ENCODE measurements at places on chromosomes 4 and X.

DNA sequence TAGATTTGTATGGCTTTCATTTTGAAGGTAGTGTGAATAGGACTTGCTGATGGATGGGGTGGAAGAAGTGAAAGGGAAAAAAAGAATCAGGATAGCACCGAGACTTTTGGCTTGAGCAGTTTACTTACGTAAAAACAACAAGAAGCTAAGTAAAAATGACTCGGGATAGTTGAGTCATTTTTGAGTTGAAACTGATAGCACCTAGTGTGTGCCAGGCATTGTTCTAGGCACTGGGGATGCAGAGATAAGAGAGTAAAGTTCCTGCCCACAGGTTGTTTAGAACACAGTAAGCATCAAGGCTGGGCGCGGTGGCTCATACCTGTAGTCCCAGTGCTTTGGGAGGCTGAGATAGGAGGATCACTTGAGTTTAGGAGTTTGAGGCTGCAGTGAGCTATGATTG lies 34.7 kb downstream of the ADD1 start:
- peak; percentile 49 for DNase-seq

DNA sequence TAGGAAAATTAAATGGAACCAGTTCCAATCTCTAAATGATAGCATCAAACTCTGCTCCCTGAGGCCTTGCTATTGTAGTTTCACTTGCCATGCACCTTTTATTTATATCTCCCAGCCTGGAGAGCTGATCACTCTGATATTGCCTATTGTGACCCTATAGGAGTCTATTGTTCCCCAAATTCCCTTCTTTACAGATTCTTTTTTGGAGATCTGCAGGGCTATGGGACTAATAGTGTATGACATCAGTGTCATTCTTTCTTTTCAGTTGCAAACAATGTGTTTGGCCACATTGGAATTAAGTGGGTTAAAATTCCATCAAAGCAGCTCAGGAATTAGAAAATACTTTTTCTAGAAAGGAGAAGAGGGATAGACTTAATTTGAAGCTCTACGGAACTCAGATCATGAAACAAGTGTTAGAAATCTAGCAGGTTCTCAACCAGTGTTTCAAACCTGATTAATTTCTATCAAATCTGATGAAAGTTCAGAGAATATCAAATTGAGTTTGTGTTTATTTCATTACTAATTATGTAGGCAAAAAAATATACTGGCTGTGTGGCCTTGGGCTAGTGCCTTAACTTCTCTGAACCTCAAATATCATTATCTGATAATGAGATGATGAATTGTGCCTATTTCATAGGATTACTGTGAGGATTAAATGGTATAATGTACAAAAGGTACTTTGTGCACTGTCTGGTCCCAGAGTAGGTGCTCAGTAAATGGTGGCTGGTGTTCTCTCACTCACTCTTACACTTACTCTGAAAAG lies 71.4 kb downstream of the COL4A6 start:
- no peak for DNase-seq

- no peak for DNase-seq
These were observed 12.4 kb upstream of the DHRSX start for GRCh38 chrX:2513121-2513664.

DNA sequence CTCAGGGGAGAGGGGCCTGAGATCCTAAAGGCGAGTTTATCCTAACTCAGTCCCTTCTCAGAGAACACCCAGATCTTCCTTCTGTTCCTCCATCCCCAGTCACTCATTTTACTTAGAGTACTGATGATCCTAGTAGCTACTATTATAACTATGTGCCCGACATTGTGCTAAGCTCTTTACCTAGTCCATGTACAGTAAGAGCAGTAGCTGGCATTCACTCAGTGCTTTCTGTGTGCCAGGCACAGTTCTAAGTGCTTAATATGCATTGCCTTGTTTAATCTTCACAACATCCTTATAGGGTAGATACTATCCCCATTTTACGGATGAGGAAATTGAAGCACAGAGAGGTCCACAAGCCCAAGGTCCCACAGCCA lies 58.3 kb downstream of the FRMPD3 start:
- DNase-seq: no peak

DNA sequence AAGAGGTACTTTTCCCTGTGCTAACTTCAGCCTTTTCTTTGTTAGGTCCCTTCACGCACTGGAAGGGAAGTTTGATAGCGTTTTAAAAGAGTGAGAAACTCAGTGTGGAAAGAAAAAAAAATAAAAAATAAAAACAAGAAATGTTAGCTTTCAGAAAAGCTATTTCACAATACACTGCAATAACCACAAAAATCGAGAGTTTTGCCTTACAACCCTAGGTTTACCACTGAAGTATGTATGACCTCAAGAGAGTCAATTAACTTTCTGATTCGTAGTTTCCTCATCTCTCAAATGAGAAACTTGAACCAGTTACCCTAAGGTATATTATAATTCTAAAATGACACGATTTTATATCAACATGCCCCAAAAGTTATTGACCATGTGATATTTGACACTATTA lies 93.9 kb upstream of the JADE1 start:
- no peak for DNase-seq

GRCh38 chr4:95470622-95471021 lies 78.2 kb downstream of the UNC5C start:
- DNase-seq: no peak

DNA sequence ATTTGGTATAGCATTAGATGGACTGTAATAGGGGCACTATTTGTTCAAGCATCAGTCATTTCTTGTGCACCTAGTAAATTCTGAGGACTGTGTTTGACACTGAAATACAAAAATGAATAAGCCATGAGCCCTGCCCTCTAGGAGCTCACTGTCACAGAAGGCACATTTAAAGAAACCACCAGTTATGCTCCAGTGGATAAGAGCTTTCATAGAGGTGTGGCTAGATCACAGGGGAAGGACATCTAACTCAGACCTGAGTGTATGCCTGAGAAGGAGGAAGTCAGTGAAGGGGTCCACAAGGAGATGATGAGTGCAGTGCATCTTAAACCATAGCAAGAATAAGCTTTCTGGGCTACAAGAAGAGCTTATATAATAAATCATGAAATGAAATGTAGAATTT lies 40.1 kb downstream of the BTC start:
- DNase-seq: no peak

DNA sequence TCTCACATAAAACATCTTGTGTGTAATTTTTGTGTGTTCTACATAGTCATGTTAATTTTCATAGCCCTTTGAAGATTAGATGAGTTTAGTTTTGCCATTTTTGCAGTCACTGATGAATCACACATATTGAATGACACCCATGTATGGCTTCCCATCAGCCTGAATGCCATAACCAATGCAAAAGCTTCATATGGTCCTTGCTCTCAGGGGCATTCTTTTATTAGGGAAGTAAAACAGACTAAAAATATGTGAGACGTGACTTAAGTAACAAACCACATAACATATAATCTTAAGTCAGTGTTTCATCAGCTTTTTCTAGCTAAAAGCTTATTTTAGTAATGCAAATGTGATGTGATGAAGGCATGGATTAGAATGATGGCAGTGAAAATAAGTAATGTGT lies 8.2 kb downstream of the SLC25A4 start:
- DNase-seq: no peak

DNA sequence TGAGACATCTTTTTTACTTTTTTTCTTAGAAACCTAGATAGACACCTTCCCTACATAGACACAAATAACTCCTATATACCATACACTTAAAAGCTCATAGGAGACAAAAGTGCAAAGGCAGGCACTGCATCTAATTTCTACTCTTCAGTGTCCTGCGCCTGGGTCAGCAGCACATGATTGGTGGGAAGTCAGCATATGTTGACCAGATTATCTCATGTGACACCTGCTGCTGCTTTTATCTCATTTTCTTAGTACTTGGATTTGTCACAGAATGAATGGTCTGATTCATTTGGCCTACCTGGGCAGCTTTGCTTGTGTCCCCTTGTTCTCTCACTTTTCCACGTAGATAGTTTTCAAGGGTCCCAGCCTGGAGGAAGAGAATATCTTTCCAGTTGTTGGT lies 24.9 kb upstream of the LNX1 start:
- no peak for DNase-seq

GRCh38 chrX:103158317-103158621 lies 56.6 kb upstream of the BEX4 start:
- no peak for DNase-seq

DNA sequence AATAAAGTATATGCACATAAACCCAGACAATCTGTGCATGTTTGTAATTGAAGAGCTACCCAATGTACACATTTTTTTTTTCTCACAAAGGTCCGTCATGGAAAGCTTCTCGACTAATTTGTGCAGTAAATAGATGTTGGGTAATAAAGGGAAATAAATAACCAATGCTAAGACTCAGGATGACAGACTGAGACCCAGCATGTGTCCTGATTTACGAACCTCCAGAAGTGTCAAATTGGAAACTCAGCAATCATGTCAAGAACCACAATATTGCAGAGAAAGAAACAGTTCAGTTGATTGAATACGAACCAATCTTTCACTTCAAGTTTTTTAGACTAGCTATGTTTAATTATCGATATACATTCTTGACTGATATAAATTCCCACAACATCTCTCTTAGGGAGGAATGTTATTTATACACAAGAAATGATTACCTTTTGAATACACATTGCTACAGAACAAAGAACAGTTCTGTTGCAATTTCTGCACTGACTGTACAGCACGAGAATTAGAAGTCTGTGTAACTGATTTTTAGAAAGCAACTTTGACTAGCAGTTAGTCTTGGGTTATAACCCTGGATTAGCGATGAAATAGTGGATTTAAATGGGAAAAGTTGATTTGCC lies 625.6 kb upstream of the FTHL17 start:
- DNase-seq: no peak

- no peak for DNase-seq
These were observed 14.3 kb downstream of the HNRNPDL start for GRCh38 chr4:82415922-82416365.

- no peak for DNase-seq
These were observed 9.6 kb upstream of the DLG3 start for GRCh38 chrX:70434914-70435586.

DNA sequence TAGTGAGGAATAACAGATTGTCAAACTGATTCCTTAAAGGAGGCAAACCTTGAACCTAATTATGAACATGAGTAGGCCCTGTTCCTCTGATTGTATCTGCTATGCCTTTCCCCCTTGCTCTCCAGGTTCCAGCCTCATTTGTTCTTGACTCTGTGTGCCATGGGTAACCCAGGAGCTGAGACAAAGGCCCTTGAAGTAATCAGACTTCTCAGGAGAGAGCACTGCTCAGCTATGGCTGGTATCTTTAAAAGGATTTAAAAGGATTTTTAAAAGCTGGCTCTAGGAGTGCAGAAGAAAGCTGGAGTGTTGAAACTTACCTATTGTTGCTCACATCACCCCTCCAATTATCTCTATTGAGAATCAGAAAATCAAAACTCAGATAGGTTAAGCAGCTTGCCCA lies 1565.5 kb upstream of the AGA start:
- DNase-seq: no peak

DNA sequence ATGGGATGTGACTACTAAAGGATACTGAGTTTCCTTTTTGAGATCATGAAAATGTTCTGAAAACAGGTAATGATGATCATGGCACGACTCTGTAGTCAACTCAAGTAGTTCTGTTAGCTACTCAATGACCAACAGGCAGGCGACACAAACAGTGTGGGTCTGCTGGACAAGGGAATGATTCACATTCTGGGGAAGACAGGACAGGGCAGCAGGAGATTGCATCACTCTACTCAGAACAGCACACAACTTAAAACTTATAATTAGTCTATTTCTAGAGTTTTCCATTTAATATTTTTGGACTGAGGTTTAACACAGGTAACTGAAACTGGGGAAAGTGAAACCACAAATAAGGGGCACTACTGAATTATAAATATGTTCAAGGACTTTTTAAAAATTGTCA lies 365.2 kb downstream of the PRDM5 start:
- DNase-seq: no peak

DNA sequence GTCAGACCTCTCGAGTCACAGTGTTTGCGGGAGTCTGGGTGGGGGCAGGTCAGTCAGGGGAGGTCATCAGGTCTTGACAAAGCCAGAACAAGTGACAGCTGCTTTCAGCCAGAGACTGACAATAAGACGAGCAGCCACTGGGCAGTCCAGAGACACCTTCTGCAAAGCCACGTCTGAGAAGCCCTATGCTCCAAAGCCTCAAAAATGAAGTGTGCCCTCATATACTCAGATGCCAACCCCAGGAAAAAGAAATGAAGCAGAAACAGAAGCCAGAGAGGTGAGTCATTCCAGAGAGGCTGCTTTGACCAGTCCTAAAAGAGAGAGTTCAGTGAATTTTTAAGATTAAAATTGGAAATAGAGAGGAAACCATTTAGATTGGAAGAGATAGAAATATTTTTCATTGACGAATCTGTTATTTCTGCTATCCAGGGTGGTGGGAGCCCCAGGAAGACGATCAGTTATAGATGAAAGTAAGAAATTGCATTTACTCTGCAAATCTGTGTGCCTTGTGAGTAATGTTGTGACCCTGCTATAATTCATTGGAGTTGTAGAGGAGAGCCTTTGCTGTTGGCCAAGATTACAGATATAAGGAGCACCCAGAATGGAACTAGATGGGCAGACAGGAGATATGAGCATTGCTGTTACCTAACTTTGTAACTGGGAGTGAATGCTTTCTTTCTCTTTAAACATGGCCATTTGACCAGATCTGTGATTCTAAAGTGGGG lies 77.9 kb downstream of the LRRC66 start:
- no peak for DNase-seq

All from stimulated activated CD8-positive, alpha-beta memory T cell treated with anti-CD3 and anti-CD28 coated beads, Interleukin-4, amount 100 ng/mL, for 48 hours (primary cell).